ENCODE measurements at places on chromosomes 6 and 20.

- DNase-seq: no peak
These were observed 173.9 kb downstream of the QKI start for GRCh38 chr6:163588220-163588919.

- no peak for DNase-seq
These were observed 105.8 kb upstream of the NOX3 start for GRCh38 chr6:155561257-155561965.

DNA sequence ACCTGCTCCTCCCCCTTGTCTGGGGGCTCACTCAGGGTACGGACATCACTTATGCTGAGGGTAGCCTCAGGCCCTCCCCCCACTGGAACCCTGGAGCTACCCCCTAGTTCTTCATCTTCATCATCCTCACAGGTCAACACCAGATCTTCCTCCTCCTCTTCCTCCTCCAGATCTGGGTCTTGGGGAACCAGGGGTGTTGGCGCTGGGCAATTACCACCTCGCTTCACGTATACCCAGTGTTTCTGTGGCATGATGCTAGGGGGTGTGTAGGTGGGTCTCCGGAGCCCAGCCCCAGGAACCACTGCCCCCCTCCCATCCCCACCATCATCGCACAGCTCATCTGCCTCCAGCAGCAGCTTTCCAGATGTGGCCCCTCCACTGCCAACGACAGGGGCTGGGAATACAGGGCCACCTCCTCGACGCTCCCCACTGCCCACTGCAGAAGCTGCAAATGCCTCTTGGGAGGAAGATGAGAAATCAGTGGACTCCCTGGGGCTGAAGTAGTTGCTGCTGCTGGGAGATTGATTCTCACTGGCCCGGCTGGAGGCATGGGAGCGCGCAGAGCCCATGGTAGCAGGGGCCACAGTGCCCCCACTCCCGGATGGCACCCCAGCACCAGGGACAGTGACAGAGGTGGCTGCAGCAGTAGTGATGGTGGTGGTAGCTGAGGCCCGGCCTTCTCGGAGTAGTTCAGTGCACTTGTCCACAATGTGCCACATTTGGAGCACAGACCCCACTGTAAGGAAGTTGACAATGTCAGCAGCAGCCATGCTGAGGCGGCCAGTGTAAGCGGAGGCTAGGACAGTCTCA lies 1.5 kb downstream of the ZBTB22 start:
- no peak for DNase-seq

DNA sequence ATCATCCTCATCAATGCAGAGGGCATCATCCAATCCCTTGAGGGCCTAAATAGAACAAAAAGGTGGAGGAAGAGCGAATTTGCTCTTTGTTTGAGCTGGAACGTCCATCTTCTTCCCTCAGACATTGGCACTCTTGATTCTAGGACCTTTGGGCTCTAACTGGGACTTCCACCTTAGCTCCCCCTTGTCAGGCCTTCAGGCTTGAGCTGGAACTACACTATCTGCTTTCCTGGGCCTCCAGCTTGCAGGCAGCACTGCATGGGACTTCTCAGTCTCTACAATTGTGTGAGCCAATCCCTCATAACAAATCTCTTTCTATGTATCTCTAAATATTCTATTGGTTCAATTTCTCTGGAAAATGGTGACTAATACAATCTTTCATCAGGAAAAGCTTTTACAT lies 155.4 kb downstream of the MCHR2 start:
- DNase-seq: no peak

DNA sequence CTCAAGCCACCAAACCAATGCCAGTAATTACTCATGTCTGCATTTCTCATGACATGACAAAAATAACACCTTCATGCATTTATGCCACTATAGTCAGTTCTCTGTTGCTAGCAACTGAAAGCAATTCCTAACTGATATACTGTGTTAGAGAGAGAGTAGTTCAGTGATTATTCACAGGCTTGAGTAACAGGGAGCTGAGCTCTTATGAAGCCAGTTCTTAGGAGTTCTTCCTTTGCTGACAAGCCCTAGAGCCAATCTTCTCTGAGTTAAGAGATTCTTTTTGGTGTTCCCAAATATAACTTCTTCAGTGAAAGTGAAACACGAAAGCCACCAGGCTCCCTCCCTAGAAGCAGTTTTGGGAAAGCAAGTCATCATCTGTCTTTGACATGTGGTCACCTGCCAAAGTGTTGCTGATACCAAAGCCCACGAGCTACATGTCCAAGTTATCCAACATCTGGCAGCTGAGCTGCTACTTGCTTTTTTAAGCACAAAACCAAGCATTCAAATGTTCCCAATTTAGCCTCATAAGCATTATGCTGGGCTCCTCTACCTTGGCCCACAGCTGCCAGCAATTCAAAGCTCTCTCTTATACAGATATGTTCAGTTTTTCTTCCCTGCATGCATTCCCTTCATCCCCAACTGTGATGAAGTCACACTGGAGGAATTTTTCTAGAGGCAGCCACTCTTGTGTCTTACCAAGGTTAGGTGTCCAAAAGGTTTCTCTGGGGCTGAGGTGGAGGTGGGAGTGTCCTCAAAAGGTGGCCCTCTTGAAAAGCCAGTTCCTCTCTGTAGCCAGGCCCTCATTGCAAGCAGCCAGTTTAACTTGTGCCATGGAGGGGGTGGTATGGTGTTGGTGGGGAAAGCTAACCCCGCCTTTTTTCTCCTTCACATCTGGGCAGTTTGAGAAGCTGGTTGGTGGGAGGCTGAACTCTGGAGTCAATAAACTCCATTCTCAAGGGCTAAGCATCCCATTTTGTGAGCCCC lies 92.7 kb upstream of the ARMC2 start:
- no peak for DNase-seq

GRCh38 chr6:137089305-137089704 lies 44.5 kb upstream of the IL20RA start:
- no peak for DNase-seq

DNA sequence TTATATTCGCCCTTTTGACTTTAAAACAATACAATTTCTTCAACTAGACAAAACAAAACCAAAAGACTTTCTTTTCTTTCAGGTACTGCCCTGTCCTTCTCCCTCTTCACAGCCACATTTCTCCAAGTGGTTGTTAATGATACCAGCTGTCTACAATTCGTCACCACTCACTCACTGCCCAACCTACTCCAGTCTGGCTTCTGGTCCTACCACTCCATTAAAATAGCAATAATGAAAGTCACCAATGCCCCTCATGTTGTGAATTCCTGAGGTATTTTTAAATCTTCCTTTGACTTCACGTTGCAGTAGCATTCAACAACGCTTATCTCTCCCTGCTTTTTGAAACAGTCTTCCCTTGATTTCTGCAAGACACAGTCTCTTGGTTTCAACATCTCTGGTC lies 11.6 kb upstream of the MAN1A1 start:
- DNase-seq: no peak
